ENCODE measurements at places on chromosomes 11 and 22.
A peak's percentile ranks its signal among the peaks of the same experiment; 100 is the strongest.

GRCh38 chr11:114472661-114473060 lies 33.4 kb downstream of the REXO2 start:
- no peak for DNase-seq

DNA sequence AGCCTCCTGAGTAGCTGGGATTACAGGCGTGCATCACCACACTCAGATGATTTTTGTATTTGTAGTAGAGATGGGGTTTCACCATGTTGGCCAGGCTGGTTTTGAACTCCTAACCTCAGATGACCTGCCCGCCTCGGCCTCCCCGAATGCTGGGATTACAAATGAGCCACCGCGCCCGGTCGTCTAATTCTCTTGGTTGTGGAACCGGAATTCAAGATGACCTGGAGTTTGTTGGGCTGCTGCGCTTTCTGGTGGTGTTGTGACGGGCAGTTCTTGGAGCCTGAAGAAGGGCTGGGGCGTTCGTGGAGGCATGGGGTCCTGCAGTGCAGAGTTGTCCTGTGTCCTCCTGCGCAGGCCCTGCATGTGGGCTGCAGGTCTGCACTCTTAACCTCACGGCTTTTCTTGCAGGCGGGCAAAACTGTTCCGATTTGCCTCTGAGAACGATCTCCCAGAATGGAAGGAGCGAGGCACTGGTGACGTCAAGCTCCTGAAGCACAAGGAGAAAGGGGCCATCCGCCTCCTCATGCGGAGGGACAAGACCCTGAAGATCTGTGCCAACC lies 4.9 kb upstream of the TRMT2A start:
- no peak for DNase-seq

- DNase-seq = peak; percentile 70
Observed at GRCh38 chr11:61071208-61071681, 31.0 kb upstream of the CD5 start.

GRCh38 chr11:8567602-8568198 lies 26.3 kb downstream of the STK33 start:
- DNase-seq = no peak

GRCh38 chr11:26622181-26622580 lies 50.1 kb upstream of the MUC15 start:
- no peak for DNase-seq

GRCh38 chr11:130644187-130644586 lies 195.7 kb downstream of the ADAMTS15 start:
- no peak for DNase-seq

- no peak for DNase-seq
Observed at GRCh38 chr11:92297567-92298553, 73.2 kb downstream of the FAT3 start.

GRCh38 chr11:72338741-72339140 lies 94.8 kb upstream of the PHOX2A start:
- no peak for DNase-seq

DNA sequence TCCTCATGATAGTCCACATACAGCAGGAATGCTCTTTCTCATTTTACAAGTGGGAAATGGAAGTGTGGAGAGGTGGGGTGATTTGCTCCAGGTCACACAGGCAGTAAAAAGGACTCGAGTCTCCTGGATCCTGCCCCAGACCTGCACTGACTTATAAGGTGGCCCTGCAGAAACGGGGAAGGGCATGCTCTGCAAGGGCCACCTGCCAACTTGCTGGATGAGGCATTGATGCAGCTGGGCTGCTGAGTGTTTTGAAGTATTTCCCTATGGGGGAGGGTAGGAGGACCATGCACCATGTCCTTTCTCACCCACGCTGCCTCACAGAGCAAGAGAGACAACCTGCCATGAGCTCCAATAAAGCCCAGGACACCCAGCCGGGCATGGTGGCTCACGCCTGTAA lies 36.9 kb downstream of the OR6Q1 start:
- DNase-seq = no peak

DNA sequence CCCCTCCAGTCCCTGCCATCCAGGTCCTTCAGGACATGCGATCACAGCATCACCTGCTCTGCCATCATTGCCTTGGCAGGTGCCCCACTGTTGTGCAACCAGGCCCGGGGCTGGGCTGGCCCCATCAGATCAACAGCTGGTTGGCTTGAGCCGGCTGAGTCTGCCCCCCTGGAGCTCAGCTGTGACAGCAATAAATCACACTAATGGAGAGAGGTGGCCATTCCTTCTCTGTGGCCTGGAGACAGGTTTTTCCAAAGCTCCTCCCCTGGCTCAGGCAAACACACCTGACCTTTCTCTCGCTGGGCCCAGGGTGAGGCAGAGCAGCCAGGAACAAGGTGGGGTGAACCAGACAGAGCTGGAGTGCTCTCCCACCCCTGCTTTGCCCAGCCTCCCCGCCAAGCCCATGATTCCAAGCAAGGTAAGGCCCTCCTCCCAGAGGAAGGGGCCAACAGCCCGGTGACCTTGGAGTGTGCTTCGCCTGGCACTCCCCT lies 8.9 kb upstream of the FXYD2 start:
- DNase-seq = no peak

DNA sequence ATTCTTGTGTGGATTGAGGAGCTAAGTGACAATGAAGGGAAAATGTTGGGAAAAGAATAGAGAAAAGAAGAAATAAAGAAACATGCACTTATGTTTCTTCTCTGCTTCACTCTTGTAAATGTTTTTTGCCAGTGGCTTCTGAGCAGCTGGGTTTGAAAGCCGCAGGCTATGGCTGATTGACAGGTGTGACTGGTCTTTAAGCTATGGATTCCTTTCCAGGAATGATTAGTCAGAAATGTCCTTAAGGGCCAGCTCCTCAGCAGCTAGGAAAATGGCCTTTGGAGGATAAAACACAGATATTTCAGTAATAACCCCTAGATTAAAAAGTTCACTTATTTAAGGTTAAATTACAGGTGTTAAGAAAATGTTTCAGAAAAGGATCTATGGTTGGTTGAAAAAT lies 6.5 kb upstream of the USP28 start:
- no peak for DNase-seq

DNA sequence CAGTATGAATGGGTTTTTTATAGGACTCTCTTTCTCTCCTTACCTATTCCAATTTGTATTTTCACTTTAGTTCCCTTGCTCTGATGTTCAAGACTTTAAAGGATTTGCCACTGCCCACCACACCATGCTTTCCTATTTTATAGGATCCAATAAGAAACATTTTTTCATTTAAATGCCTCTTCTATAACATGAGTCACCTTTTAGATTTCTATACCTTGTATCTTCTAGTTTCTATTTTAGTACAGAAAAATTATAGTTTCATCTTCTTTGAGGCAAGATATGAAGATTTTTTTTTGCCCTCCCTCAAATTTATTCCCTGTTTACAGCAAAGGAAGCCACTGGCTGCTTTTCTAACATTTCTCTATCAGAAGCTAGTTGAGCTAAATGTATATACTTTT lies 76.8 kb downstream of the ARFGAP2 start:
- DNase-seq = no peak

GRCh38 chr11:112744041-112744440 lies 217.2 kb upstream of the NCAM1 start:
- DNase-seq = no peak

DNA sequence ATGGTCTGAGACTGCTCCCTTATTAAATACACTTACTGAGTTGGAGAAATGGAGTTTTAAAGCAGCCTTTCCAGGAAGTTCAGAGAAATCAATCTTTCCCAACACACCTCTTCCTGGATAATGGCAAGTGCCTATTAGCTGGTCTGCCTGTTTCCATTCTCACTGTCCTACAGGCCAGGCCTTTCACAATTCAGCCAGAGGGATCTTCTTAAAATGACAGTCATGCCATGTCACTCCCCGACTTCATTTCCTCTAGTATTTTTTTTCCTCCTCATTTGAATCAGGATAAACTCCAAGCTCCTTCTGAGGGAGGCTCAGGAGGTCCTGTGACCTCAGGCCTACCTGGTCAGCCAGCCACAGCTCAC lies 62.6 kb downstream of the FDX1 start:
- no peak for DNase-seq

DNA sequence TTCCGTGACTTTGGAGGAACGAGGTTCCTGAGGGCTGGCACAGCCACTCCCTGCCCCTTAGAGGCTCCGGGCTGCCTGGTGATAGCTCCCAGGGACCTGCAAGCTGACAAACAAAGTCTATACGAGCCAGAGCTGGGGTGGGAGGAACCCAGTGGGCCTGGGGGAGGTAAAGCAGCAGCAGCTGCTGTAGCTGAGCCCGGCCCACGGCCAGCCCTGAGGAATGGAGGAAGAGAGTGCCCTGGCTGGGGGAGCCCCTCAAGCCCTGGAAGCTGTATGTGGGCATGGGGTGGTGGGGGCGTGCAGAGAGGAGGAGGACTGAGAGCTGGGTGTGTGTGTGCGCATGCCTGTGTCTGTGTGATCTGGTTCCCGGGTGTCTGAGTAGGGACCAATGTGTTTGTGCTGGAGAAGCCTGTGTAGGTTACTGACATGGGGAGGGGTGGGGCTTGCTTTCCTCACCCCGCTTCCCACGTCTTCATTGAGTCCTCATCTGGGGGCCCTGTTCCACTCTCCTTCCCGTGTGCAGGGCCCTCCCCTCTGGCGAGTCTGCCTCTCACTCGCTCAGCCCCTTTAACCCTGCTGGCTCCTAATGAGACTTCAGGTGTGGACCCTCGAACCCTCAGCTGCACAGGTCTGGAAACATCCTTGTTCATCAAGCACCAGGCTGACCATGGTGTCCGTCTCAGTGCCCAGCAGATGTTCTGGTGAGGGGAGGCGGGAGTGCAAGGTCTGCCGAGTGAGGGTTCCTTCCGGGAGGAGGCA lies 10.8 kb downstream of the ST3GAL4 start:
- no peak for DNase-seq

GRCh38 chr11:107731941-107732688 lies 20.3 kb upstream of the SLN start:
- DNase-seq = no peak

- no peak for DNase-seq
Observed at GRCh38 chr11:134206185-134206584, 17.6 kb downstream of the NCAPD3 start.

GRCh38 chr11:36492724-36493304 lies 17.3 kb downstream of the TRAF6 start:
- peak; percentile 51 for DNase-seq

- DNase-seq = no peak
Observed at GRCh38 chr22:31840585-31840984, 86.8 kb downstream of the DEPDC5 start.

DNA sequence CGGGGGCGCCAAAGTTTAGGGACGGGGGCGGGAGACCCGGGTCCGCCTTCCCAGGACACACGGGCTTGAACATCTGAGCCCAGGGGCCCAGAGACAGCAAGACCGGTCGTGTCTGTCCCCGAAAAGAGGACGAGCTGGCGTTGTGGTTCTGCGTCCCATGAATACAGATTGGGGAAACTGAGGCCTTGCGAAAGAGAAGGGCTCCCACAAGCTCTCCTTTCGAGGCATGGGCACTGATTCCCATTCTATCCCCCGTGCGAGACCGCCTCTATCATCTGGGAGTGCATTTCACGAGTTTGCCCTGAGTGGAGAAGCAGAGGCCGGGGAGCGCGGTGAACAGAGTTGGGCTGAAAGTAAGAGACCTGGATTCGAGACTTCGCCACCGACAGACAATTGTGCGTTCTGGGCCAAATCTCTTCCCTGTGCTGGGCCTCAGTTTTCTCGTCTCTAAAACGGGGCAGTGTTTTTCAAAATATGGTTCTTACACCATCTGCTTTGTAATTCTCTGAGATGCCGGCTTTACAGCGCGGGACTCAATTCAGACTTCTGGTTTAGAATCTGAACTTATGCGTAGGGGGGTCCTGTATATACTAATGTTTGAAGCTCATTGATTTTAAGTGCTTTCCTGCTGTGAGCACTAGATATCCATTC lies 471 bp downstream of the RNF185 start:
- peak; percentile 20 for DNase-seq

GRCh38 chr11:108620958-108621772 lies 27.6 kb upstream of the EXPH5 start:
- DNase-seq = no peak

DNA sequence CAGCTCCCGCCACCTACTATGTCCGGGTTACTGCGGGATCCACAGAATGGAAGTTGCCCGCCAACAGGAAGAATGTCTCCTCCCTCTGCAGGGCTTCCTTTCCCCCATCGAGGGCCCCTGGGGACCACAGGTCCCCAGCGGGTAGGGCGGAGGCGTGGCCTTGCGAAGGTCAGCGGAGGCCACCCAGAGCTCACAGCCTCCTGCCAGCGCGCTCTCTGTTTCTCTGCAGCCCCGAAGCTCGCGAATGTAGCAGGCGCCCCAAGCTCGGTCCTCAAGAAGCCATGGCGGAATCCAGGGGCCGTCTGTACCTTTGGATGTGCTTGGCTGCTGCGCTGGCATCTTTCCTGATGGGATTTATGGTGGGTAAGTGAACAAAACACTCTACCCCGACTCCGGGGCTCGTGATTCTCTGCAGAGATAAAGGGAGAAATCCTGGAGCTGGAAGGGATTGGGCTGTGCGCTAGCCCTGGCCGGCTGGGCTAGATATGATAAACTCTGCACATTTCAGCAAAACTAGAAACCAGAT lies at the start of gene NAALAD2:
Gene NAALAD2, plus strand, starts transcription at position 186 of the 526 bp plus-strand sequence. Its CDS starts 96 bp downstream, at position 282.
- no peak for DNase-seq

DNA sequence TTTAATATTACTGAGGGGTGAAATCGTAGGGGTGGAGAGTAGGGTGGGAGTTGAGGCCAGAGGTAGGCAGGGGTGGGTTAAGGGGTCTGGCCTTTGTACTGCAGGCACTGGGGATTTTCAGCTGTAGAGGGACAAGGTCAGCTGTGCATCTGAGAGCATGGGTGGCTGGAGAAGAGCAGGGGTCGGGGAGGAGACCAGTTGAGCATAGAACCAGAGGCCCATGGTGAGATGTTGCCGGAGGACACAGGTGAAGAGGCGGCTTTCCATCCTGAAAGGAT lies 12.1 kb upstream of the CELSR1 start:
- no peak for DNase-seq

GRCh38 chr11:90318651-90319050 lies 95.8 kb upstream of the CHORDC1 start:
- DNase-seq = no peak

DNA sequence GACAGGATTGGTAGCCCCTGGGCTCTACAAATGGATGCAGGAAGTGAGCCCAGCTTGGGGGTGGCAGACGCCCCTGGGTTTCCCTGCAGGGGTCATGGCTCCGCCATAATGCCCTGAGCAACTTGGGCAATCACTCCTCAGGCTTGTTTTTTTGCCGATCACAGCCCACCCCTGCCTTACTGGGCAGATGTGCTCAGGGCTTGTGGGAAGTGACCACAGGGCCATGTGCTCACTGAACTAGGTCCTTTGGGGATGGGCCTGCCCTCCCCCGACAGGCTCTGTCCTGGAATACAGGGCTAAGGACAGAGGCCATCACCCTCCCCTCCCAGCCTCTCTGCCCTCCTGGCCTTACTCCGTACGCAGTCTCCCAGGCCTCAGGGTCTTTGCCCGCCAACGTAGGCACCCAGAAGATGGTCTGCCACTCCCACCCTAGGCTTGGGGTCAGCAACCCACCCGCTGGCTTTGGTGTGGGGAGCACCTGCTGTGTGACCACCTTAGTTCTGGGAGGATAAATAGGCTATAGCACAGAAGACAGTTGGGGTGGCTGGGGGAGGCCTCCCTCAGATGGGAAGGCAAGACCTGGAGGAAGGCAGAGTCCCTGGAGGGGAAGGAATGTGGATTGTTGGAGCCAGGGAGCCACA lies 3.8 kb downstream of the RPLP2 start:
- DNase-seq = no peak

GRCh38 chr11:86952221-86952875 lies 2.8 kb downstream of the FZD4 start:
- no peak for DNase-seq

GRCh38 chr11:11605181-11605580 lies 16.6 kb downstream of the GALNT18 start:
- no peak for DNase-seq

- no peak for DNase-seq
Observed at GRCh38 chr11:56968524-56968923, 20.2 kb upstream of the OR5AK2 start.

GRCh38 chr22:50438305-50439275 lies 36.2 kb downstream of the SBF1 start:
- no peak for DNase-seq

GRCh38 chr11:28767574-28767973 lies 659.4 kb downstream of the METTL15 start:
- no peak for DNase-seq

Data from CD8-positive, alpha-beta memory T cell (primary cell).